ENCODE measurements at places on chromosomes 6 and 20. TPM values are rescaled to one million over a fixed set of nuclear protein-coding genes. Genes with fewer than 3 reads are reported as not detected.

PNRC1 gene
- 212 TPM for total RNA-seq

BMP7 gene
- 35.4 TPM for total RNA-seq

RIPPLY2 gene
- not detected for total RNA-seq

- H3K27ac ChIP-seq = no peak overlapping the region
- no peaks in the 10 kb centered on the region for H3K27me3 ChIP-seq
- no peaks in the 10 kb centered on the region for H3K36me3 ChIP-seq
- H3K4me3 ChIP-seq = no peak overlapping the region
- no peak for DNase-seq
These were observed 52.5 kb downstream of the BCAS1 start for GRCh38 chr20:54017846-54018245.

DNA sequence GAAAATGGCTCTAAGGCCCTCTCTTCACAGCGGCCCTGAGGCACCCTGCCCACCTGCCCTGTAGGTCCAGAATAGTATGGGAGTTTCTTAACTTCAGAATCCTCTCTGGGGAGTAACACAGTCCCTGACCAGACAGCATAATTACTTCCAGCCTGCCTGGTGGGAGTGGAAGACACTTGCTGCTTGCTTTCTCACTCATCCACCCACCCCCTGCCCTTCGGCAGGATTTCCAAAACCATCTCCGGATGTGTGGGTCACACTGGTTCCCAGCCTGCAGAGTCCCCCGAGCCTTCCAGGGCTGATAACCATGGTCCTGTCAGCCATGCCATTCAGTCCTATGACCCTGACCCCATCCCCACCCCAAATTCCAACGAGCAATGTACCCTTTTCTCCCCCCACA, 5.4 kb downstream of the SLC29A1 start:
- H3K36me3 ChIP-seq = peaks cover 5% of the 10 kb centered on the region
- no peak overlapping the region for H3K27ac ChIP-seq
- DNase-seq = no peak
- H3K4me3 ChIP-seq = no peak overlapping the region
- H3K4me1 ChIP-seq = peaks cover 26% of the 10 kb centered on the region
- peaks cover 7% of the 10 kb centered on the region for H3K27me3 ChIP-seq

GRCh38 chr6:80366051-80366450, 259.6 kb downstream of the BCKDHB start:
- H3K27ac ChIP-seq = no peak overlapping the region
- peaks cover 9% of the 10 kb centered on the region for H3K36me3 ChIP-seq
- peaks cover 5% of the 10 kb centered on the region for H3K4me1 ChIP-seq

Measured in progenitor cell of endocrine pancreas (in vitro differentiated cells).